ENCODE measurements at places on chromosomes 3 and 15.

DNA sequence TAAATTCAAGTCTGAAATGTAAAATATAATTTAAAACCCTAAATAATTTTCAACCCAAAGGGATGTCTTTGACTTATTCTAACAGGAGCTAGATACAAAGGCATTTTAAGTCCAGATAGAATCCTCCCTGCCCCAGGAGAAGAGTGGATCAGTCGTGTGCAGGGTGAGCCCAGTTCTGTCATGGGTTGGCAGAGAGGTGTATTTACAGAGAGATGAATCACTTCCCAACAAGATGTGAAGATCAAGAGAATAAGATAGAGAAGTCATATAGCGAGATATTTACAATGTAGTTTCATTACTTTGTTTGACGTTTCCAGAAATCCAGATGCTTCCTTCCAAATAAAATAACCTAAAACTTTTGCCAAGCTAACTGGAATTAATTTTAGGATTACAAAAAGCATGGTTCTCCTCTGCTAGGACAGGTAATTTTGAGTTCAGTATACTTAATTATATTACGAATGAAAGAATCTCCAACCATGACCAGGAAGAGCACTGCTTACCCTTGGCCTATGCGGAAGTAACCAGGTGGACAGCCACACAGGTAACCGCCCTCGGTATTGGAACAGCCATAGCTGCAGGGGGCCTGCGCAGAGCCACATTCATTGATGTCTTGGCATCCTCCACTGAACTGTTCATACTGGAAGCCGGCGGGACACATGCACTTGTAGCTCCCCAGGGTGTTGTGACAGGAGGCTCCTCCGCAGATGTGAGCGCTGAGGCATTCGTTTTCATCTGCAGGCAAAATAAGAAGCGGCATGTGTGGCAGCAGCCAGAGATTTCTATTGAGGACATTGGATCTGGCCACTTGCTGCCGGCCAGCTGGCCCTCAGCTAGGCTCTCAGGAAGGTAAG is 84.0 kb downstream of the DUT start:
- no peaks in the 10 kb centered on the region for H3K36me3 ChIP-seq
- H3K4me1 ChIP-seq: no peaks in the 10 kb centered on the region
- H3K27me3 ChIP-seq: no peaks in the 10 kb centered on the region
- H3K4me3 ChIP-seq: no peak overlapping the region
- peak overlapping the region; percentile 57 for H3K27ac ChIP-seq

- H3K27me3 ChIP-seq: no peaks in the 10 kb centered on the region
- H3K4me3 ChIP-seq: no peak overlapping the region
- peaks cover 10% of the 10 kb centered on the region for H3K4me1 ChIP-seq
- no peak overlapping the region for H3K27ac ChIP-seq
- peaks cover 2% of the 10 kb centered on the region for H3K36me3 ChIP-seq
Measured at GRCh38 chr15:41546851-41547786, 3.1 kb upstream of the RPAP1 start.

DNA sequence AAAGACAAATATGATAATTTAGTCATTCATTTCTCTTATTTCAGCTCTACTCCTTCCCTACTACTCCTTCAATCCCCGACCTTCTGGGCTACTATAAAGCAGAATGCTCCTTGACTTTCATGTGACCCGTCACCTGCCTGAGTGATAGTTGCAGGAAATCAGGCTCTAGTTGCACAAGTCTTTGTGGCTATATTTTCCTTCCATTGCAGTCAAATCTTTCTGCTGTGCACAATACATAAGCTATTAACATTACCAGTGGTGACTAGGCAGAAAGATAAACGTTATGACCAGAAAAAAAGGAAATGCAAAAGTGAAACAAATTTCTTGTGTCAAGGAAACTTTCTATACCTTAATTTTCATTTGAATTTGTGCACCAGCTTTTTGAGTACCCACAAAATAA is 2.3 kb downstream of the SUCNR1 start:
- H3K27ac ChIP-seq: no peak overlapping the region
- peaks cover 16% of the 10 kb centered on the region for H3K4me1 ChIP-seq
- peaks cover 3% of the 10 kb centered on the region for H3K27me3 ChIP-seq
- H3K4me3 ChIP-seq: no peak overlapping the region

DNA sequence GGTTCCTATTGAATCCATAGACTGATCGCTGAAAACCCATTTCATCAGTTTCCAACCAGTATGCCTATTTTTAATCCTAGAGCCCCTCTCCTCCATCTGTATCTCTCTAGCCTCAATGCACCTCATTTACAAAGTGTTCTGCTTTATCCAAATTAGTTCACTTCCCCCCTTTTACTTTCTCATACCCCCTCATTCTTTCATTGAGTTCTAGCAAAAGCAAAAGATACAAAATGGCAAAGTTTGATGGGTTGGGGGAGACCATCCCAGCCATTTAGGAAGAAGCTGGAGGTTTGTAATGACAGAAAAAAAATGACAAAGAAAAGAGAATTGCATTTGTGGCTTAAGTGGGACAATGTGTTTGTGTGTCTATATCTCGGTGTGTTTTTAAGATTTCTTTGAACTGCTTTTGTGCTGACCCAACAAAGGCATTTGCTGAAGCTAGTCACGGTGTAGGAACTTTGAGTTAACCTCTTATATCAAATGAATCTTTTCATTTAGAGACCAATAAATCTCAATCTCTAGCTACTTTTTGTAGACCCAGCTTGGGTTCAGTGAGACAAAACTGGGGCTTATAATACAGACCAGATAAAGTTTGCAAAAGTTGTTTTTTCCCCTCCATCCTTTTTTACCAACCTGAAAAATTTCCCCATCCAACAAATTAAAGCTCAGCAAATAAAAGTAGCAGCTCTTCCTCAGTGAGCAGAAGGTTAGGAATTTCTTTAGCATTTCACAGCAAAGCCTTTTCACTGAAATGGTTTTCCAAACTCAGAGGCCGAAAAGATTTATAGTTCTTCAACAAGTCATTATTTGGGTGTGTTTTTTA is 18.7 kb downstream of the NR2F2 start:
- H3K4me3 ChIP-seq: no peak overlapping the region
- DNase-seq: no peak

- H3K36me3 ChIP-seq: peaks cover 46% of the 10 kb centered on the region
- DNase-seq: no peak
- no peak overlapping the region for H3K4me3 ChIP-seq
- no peak overlapping the region for H3K27ac ChIP-seq
- no peaks in the 10 kb centered on the region for H3K27me3 ChIP-seq
- peaks cover 9% of the 10 kb centered on the region for H3K4me1 ChIP-seq
Measured at GRCh38 chr3:9660972-9661371, 11.7 kb downstream of the MTMR14 start.

GRCh38 chr3:43747641-43748040 is 56.9 kb downstream of the ABHD5 start:
- H3K4me1 ChIP-seq: no peaks in the 10 kb centered on the region
- H3K27ac ChIP-seq: no peak overlapping the region
- no peaks in the 10 kb centered on the region for H3K27me3 ChIP-seq
- no peaks in the 10 kb centered on the region for H3K36me3 ChIP-seq
- DNase-seq: no peak
- H3K4me3 ChIP-seq: no peak overlapping the region

Data from activated CD4-positive, alpha-beta T cell treated with anti-CD3 and anti-CD28 coated beads for 36 hours (primary cell).